ENCODE measurements at places on chromosomes 12 and 14. TPM values are rescaled to one million over a fixed set of nuclear protein-coding genes. Genes with fewer than 3 reads are reported as not detected.

GRCh38 chr12:42660968-42661937 is 71.7 kb upstream of the PRICKLE1 start:
- no peak for DNase-seq

ZDHHC22 gene
- 11.5 TPM for total RNA-seq

- no peak for DNase-seq
Observed at GRCh38 chr12:15987696-15988095, 76.6 kb downstream of the DERA start.

TRHDE gene
- total RNA-seq, result 9.6 TPM

DNA sequence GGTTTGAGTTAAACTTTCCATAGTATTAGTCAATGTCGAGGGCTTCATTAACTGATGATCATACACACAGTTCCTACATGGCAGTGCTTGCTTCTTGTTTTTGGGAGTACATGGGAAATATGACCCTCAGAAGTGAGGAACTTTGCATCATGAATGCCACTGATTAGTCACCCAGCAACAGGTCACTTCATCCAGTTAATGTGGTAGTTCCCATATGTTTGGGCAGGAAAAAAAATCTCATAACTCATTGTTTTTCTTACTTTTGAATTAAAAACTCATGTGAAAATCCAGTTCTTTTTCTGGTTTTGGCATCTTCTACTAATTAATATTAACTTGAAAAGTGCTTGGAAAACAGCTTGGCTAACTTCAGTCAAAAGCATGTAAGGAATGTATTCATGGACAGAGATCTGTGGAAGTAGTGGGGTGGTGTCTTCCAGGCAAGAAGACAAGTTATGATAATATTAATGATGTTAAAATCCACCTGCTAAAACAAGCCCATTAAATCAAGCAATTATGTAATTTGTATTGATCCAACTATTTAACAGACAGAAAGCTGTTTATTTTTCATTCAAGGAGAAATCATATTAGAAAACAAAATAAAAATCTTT is 309.1 kb upstream of the NAV3 start:
- no peak for DNase-seq

- DNase-seq, result peak; percentile 82
Observed at GRCh38 chr12:105053116-105053572, 31.1 kb downstream of the ALDH1L2 start.

DNA sequence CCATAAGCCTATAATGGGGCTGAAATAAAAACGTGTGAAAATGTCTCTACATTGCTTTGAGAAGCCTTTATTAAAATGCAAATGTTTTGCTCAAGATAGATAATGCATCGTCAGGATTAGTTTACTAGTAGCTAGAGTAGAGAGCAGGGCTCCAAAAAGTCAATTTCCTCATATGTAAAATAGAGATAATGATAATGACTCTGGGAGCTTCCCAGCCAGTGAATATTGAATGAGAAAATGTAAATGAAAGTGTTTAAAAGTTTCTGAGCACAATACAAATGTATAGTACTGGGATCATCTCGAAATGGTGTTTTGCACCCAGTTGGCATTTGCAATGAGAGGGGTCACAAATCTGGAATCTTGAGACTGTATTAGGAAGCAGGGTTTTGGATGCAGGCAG is 135.3 kb downstream of the OTOGL start:
- DNase-seq, result no peak

CCNK gene
- 49.0 TPM for total RNA-seq

GRIP1 gene
- 33.4 TPM for total RNA-seq

SLC35E3 gene
- total RNA-seq, result 7.3 TPM

DNA sequence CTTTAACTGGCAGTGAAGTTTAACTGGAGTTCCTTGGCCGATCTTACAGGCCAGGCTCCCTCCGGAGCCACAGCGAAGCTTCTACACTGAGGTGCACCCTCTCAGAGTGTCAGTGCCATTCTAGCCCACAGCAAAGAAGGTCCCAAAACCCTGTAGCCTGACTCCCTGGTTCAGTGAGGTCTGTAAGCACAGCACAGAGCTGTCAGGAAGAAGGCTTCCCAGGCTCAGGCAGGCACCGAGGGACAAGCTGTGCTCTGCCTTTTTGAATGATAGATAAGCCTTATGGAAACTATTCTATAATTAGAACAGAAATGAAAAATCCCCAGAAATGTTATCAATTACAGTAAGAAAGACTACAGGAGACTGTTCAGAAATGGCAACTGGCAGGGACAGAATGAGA is 40.2 kb downstream of the MOK start:
- DNase-seq, result no peak

GRCh38 chr12:75361408-75361807 is 26.9 kb downstream of the GLIPR1L1 start:
- no peak for DNase-seq

DNA sequence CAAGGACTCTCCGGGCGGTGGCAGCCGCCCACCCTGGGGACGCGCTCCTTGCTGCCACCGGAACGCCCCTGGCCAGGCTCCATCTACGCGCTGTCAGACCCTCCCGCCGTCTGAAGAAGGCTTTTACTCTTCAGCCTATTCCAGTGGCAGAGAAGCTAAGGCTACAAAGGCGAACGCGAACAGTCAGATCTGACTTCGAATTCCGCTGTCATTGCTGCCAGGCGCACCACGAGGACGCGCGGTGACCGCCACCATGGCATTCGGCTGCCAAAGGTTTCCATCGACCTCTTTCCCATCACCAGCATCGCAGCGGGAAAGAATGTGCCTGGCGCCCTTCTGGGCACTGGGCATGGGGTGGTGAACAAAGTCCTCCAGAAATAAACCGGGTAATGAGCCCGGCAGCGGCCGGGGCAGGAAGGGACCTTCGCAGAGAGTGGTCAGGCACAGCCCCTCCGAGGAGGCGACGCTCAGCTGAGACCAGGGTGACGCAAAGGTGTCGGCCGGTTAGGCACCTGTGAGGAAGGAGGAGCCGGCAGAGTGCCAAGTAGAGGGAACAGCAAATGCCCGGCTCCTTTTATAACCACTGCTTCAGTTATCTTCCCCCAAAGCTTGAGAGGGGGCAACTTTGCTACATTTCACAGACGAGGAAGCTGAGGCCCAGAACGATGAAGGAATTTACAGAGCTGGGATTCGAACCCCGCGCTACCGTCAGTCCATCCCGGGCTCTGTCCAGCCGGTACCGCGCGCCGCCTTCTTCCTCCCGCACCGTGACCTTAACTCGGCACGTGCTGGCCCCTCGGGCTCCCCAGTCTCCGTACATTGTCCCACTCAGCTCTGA is 1.9 kb upstream of the RFX4 start:
- DNase-seq, result peak; percentile 42

BCL2L2 gene
- total RNA-seq, result 27.7 TPM

DNA sequence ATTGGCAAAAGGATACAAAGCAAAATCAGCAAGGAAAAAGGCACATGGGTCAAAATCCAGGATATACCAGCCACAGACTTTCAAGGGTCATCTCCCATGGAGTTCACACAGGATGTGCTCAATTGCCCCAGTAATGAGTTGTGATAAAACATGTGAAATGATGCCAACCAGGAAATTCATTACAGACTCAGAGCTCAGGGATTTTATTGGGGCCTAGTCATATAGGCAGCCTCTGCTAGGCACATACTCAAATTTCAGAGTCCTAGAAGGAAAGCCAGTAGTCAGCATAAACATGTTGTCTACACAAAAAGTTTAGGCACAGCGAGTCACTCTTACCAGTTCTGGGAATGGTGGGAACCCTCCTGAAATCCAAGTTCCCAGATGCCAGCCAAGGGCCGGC is 64.4 kb upstream of the OSBPL8 start:
- no peak for DNase-seq

KRT5 gene
- total RNA-seq, result 0.99 TPM

DNA sequence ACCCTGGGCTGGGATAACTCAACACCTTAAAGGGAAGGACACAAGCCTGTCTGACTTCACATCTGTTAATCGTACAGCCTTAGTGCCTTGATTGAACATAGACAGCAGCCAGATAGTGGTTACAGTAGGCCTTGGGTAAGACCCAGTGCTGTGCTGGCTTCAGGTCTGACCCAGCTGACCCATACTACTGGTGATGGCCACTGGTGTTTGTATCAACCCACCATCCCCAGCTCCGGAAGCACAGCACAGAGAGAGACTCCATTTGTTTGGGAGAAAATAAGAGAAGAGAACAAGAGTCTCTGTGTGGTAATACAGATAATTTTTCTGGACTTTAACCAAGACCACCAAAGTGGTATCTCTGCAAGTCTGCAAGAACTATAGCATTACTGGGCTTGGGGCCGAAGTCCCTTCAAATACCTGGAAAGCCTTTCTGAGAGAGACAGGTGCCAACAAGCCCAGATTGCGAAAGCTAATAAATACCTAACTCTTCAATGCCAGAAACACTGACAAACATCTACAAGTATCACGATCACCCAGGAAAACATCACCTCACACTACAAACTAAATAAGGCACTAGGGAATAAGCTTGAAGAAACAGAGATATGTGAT is 330.1 kb upstream of the GARIN2 start:
- DNase-seq, result no peak

FGD4 gene
- 49.0 TPM for total RNA-seq

DNA sequence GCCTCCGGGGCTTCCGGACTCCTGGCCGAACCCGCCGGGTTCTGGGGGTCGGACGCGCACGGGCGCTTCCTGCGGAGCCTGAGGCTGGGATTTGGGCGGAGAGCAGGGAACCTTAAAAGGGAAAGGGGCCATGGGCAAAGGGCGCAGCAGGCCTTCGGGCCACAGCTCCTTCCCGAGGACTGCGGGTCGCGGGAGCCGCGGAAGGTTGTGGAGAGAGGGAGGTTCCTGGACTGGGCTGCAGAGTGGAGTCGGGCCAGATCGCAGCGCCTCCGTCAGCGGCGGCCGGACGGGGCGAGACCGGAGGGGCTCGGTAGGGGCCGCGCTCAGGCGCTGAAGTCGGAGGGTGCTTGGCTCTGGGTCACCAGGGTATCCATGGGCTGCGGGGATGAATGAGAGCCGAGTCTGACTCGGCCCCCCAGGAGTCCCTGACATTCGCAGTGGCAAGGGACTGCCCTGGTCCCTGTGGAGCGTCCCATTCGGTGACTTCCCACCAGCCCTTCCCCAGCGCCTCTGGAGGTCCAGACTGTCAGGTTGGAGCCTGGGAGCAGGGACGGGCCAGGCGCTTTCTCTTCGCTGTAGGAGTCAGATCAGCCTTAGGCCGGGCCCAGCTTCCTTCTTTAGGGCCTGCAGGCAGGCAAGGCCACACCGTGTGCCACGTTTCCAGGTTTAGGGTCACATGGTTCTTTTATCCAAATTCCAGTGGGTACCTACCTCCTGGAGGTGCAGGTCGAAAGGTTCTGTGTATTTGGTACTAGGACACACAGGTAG is 938 bp upstream of the SLC25A29 start:
- DNase-seq, result peak; percentile 32

KIF26A gene
- total RNA-seq, result 15.5 TPM

PLEKHD1 gene
- 0.66 TPM for total RNA-seq

HNRNPC gene
- 497 TPM for total RNA-seq

DNA sequence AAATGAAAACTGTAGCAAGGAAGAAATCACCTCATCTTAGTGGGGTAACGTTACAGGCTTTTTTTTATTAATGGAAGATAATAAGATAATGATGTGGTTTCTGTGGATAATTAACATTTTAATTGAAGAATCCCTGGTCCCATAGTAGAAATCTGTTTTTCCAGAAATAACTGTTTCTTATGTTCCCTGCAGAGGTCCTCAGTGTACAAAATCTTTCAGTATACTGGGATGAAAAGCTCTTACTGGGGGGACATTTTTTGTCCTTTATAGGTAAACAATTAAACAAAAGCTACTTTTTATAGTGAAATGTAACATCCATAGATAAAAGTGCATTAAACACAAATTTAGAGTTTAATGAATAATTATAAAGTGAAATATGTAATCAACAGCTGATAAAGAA is 312.2 kb downstream of the ATXN7L3B start:
- no peak for DNase-seq

RNF10 gene
- total RNA-seq, result 102 TPM

GPR135 gene
- total RNA-seq, result 6.0 TPM

- no peak for DNase-seq
Observed at GRCh38 chr14:24317141-24317928, 6.0 kb downstream of the LTB4R start.

WNT5B gene
- 10.3 TPM for total RNA-seq

MSI1 gene
- 4.3 TPM for total RNA-seq

DNA sequence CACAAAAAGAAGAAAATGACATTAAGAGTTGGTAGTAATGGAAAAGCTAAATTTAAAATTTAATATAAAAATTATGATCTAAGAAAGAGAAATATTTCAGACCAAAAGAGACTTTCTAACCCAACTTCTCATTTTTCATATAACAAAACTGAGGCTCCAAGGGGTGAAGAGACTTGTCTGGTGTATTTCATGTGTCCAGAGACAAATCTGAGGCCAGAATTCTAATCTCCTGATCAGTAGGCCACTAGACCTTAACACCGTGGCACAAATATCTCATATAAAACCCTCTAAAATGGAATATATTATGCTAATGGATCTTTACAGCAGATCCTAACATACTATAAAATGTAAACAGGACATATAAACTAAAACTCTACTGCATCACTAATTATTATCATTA is 275.7 kb upstream of the SLC16A7 start:
- no peak for DNase-seq

KRT83 gene
- total RNA-seq, result not detected

- peak; percentile 64 for DNase-seq
Observed at GRCh38 chr12:96886998-96887677, 19.9 kb upstream of the NEDD1 start.

KRT80 gene
- total RNA-seq, result not detected

DNA sequence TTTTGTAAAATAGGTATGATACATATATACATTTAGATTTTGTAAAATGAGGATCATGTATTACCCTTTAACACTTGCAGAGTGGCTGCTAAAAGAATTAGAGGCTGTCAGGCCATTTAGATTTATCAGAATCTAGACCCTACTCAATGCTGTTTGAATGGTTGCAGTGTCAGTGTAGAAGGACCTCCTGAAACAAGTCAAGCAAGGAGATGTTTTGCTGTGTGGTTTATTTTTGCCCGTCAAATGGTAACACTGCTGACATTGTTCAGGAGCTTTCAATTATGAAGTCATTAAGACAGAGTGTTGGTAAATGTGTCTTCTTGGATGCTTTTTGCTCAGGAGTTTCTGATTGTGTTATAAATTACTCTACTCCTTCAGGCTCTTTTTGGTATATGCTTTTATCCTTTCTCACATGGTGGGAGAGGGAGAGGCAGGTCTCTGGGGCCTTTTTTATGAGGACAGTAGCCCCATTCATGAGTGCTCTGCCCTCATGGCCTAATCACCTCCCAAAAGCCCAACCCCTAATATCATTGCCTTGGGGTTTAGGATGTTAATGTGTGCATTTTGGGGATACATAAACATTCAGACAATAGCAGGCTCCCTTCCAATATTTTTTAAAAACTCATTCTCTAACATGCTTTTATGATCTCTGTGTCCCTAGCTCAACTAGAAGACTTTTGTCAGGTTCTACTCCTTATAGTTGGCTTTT is 16.5 kb downstream of the EID3 start:
- DNase-seq, result no peak

GRCh38 chr14:54221971-54222370 is 174.8 kb upstream of the CDKN3 start:
- DNase-seq, result no peak

DNA sequence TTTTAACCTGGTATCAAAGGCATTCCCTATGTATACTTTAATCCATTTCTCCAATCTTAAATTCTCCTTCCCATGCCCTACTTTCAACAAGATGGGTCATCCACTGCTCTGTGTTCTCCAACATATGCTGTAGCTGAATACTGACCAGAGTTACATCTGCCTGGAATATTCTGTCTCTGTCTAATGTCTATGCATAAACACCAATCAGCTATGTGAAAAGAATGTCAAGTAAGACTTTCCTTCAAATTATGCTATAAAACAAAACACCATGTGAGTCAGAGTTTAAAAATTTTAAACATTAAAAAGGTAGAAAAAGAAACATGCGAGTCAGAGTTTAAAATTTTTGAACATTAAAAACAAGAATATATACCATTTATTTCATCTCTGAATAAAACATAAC is 19.3 kb downstream of the NT5DC3 start:
- no peak for DNase-seq

Data from spinal cord (tissue), 10 donors.